IMR-90 (cell line): ENCODE measurements at places on chromosomes 2 and 18. TPM values are rescaled to one million over a fixed set of nuclear protein-coding genes. Genes with fewer than 3 reads are reported as not detected.
A peak's percentile ranks its signal among the peaks of the same experiment; 100 is the strongest.

DNA sequence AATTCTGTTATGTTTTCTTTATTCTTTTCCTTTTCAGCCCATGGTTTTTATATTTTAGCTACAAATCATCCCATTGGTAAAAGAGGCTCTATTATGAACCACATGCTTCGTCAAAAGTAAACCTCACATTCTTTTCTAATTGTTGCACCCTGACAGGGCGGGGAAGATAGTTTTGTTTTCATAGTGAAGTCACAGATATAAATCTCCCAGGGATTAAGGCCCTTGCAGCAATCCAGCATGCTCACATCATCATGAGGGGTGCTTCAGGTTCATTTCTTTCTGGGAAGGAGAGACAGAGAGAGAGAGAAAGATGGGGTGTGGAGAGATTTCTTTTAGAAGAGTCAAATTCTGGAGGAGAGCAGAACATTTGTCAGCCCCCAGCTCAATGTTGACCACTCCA lies 124.5 kb upstream of the CDC42EP3 start:
- peak; percentile 90 for DNase-seq

GRCh38 chr2:68556381-68556780 lies 87.0 kb upstream of the PROKR1 start:
- DNase-seq = peak; percentile 77

- DNase-seq = peak; percentile 98
These were observed 62.9 kb upstream of the SERPINE2 start for GRCh38 chr2:224101820-224102630.

Gene TSPYL6
- not detected in 2 replicates for total RNA-seq

Gene C2orf66
- total RNA-seq = not detected in 2 replicates

Gene POMC
- total RNA-seq = not detected in 2 replicates
